ENCODE measurements at places on chromosomes 7 and 10. TPM values are rescaled to one million over a fixed set of nuclear protein-coding genes. Genes with fewer than 3 reads are reported as not detected.

- H3K27me3 ChIP-seq: no peaks in the 10 kb centered on the region
- H3K36me3 ChIP-seq: no peaks in the 10 kb centered on the region
- no peak overlapping the region for H3K27ac ChIP-seq
- no peak for DNase-seq
Measured at GRCh38 chr7:139515266-139515665, 8.2 kb upstream of the CLEC2L start.

- DNase-seq: no peak
- no peaks in the 10 kb centered on the region for H3K36me3 ChIP-seq
- no peak overlapping the region for H3K27ac ChIP-seq
Measured at GRCh38 chr10:28915989-28916588, 238.8 kb downstream of the BAMBI start.

DNA sequence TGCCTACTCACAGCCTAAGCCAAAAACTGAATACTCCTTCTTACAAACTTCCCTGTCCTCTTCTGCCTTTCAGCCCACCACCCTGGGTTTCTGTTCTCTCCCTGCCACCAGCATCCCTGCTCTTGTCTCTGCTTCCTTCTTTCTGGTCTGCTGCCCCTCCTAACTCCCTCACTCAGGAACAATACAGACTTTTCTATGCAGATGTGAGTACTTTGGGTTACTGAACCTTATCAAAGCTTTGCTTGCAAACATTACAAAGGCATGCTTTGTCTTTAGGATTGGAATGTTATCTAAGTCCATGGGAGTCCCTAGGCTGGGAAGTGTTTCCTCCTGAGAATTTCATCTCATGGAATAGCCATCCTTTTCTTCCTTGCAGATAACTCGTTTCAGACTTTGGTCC is 28.9 kb downstream of the CNNM1 start:
- H3K4me3 ChIP-seq: no peak overlapping the region
- H3K27ac ChIP-seq: no peak overlapping the region
- no peaks in the 10 kb centered on the region for H3K36me3 ChIP-seq
- H3K4me1 ChIP-seq: no peaks in the 10 kb centered on the region
- no peak for DNase-seq
- H3K27me3 ChIP-seq: no peaks in the 10 kb centered on the region

DNA sequence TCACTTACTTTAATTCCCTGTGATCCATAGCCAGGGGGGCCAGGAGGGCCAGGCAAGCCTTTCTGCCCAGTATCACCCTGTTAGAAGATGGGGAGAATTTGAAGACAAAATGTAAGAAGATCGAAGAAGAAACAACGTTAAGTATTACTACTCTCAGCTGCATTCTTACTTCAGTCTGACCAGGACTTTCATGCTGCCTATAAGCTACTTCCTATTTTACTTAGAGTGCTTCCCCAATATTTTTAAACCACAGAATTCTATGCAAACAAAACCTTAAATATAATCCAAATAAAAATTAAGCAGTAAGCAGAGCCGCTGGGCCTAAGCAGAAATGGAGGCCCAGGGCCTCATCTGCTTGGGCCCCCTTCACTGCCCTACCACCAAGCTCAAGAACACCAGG is 117.8 kb downstream of the COL28A1 start:
- H3K27ac ChIP-seq: no peak overlapping the region
- no peaks in the 10 kb centered on the region for H3K36me3 ChIP-seq
- H3K4me3 ChIP-seq: no peak overlapping the region
- DNase-seq: no peak

Gene NAT16
- not detected for total RNA-seq

Gene CPA2
- total RNA-seq: not detected

- no peaks in the 10 kb centered on the region for H3K27me3 ChIP-seq
- DNase-seq: no peak
- H3K36me3 ChIP-seq: no peaks in the 10 kb centered on the region
- no peak overlapping the region for H3K27ac ChIP-seq
- H3K4me3 ChIP-seq: no peak overlapping the region
Measured at GRCh38 chr7:14938181-14938580, 35.6 kb upstream of the DGKB start.

GRCh38 chr7:52539414-52539813 is 496.0 kb upstream of the POM121L12 start:
- no peak overlapping the region for H3K4me3 ChIP-seq
- no peaks in the 10 kb centered on the region for H3K27me3 ChIP-seq
- no peak overlapping the region for H3K27ac ChIP-seq

Gene DOCK1
- 49.7 TPM for total RNA-seq

GRCh38 chr10:51206500-51206899 is 132.2 kb downstream of the PRKG1 start:
- H3K36me3 ChIP-seq: no peaks in the 10 kb centered on the region
- no peak overlapping the region for H3K4me3 ChIP-seq
- H3K27ac ChIP-seq: no peak overlapping the region
- H3K4me1 ChIP-seq: no peaks in the 10 kb centered on the region
- no peaks in the 10 kb centered on the region for H3K27me3 ChIP-seq

GRCh38 chr7:116239020-116239419 is 28.7 kb downstream of the TES start:
- H3K27me3 ChIP-seq: no peaks in the 10 kb centered on the region
- H3K27ac ChIP-seq: peak overlapping the region; percentile 84
- DNase-seq: no peak
- no peak overlapping the region for H3K4me3 ChIP-seq
- H3K36me3 ChIP-seq: no peaks in the 10 kb centered on the region

Gene ZMYND11
- 92.7 TPM for total RNA-seq

DNA sequence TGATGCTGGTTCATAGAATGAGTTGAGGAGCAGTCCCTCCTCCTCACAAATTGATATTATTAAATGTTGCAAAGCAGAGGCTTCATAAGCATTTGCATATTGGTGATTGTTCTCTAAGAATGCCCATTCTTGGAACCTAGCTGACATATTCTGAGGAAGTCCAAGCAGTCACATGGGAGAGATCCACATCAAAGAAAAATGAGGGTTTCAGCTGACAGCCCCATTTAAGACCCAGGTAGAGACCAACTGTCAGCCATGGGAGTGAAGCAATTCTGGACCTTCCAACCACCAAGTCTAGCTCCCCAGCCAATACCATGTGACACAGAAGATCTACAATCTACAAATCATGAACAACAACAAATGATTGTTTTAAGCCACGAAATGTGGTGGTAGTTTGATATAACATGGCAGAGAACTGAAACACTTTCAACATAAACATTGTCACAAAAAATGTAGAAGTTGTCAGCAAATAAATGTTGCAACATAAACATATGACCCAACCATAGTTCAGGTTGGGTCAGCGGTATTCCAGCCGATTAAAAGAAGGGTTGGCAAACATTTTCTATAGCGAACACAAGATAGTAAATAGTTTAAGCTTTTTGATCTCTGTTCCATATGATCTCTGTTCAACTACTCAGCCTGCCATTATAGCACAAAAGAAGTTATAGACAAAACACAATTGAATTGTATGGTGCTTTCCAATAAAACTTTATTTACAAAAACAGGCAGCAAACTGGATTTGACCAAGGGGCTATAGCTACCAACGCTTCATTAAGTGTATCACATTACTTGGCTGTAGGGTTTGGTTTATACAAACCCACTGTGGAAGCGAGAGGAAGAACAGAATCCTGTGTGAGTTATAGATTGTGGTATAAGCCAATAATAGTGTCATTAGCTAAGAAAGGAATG is 41.4 kb upstream of the MPP7 start:
- no peaks in the 10 kb centered on the region for H3K4me1 ChIP-seq
- H3K36me3 ChIP-seq: no peaks in the 10 kb centered on the region
- H3K4me3 ChIP-seq: no peak overlapping the region
- H3K27ac ChIP-seq: no peak overlapping the region
- DNase-seq: no peak

Gene UCMA
- total RNA-seq: 0.69 TPM

- no peak overlapping the region for H3K4me3 ChIP-seq
- no peaks in the 10 kb centered on the region for H3K4me1 ChIP-seq
Measured at GRCh38 chr7:49762666-49763065, 10.8 kb upstream of the VWC2 start.

DNA sequence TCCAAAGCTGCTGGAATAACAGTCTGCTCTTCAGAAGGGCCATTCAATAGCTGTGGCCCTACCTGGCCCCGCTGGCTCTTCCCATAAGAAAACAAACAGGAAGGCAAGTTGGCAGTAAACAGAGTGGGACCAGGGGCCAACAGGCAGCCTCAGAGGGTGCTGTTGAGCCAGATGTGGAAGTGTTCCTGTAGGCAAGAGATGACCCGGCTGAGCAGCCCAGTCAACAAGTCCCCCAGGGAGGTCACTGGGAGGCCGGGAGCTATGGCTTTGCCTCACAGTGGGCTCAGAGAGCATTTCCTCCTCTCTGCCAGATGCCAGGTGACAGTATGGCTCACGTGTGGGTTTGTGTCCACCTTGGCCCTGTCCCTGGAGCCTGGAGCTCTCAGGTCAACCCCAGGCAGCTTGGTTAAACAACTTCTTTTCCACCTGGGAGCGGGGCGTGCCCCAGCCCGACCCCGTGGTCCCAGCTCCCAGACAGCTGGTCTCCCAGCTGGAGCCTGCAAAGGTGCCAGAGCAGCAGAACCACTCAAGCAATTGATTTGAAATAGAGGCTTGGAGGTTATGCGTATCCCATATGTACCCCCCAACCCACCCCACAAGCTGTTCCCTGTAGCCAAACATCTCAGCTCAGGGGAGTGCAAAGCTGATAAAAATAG is 33.8 kb upstream of the LOXL4 start:
- no peaks in the 10 kb centered on the region for H3K4me1 ChIP-seq
- no peaks in the 10 kb centered on the region for H3K27me3 ChIP-seq
- H3K4me3 ChIP-seq: no peak overlapping the region

GRCh38 chr10:132787495-132788179 is 1.7 kb upstream of the NKX6-2 start:
- H3K27ac ChIP-seq: no peak overlapping the region
- peaks cover 8% of the 10 kb centered on the region for H3K27me3 ChIP-seq
- H3K4me1 ChIP-seq: peaks cover 36% of the 10 kb centered on the region
- no peaks in the 10 kb centered on the region for H3K36me3 ChIP-seq
- H3K4me3 ChIP-seq: no peak overlapping the region

Gene CPXM2
- total RNA-seq: 19.2 TPM

Data from uterus (tissue), 4 donors.